ENCODE measurements at places on chromosomes 13 and 19. TPM values are rescaled to one million over a fixed set of nuclear protein-coding genes. Genes with fewer than 3 reads are reported as not detected.

KLK12 gene
- not detected for polyA plus RNA-seq

DNA sequence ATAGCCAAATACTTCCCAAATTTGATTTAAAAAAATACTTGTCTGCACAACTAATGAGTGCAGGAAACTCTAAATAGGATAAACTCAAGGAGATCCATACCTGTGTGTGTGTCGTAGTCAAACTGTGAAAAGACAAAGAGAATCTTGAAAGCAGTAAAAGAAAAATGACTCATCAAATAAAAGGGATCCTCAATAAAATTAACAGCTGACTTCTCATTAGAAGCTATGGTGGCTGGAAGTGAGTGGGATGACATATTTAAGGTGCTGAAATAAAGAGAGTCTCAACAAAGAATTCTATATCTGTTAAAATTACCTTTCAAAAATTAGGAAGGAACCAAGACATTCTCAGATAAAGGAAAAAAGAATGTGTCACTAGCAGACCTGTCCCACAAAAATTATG, 13.7 kb downstream of the RNASEH2B start:
- no peak for DNase-seq
- H3K27ac ChIP-seq: no peak overlapping the region
- H3K4me1 ChIP-seq: no peaks in the 10 kb centered on the region
- no peak overlapping the region for H3K4me3 ChIP-seq

KLK8 gene
- polyA plus RNA-seq: 118 TPM

GRCh38 chr19:31231237-31231636, 118.0 kb downstream of the TSHZ3 start:
- H3K4me1 ChIP-seq: no peaks in the 10 kb centered on the region
- H3K27me3 ChIP-seq: no peaks in the 10 kb centered on the region
- no peaks in the 10 kb centered on the region for H3K36me3 ChIP-seq
- no peak overlapping the region for H3K4me3 ChIP-seq
- DNase-seq: no peak
- no peak overlapping the region for H3K27ac ChIP-seq
